HFFc6 (cell line): ENCODE measurements at places on chromosomes 2 and 18.

- no peak for DNase-seq
Observed at GRCh38 chr18:42480441-42480840, 525.4 kb downstream of the PIK3C3 start.

DNA sequence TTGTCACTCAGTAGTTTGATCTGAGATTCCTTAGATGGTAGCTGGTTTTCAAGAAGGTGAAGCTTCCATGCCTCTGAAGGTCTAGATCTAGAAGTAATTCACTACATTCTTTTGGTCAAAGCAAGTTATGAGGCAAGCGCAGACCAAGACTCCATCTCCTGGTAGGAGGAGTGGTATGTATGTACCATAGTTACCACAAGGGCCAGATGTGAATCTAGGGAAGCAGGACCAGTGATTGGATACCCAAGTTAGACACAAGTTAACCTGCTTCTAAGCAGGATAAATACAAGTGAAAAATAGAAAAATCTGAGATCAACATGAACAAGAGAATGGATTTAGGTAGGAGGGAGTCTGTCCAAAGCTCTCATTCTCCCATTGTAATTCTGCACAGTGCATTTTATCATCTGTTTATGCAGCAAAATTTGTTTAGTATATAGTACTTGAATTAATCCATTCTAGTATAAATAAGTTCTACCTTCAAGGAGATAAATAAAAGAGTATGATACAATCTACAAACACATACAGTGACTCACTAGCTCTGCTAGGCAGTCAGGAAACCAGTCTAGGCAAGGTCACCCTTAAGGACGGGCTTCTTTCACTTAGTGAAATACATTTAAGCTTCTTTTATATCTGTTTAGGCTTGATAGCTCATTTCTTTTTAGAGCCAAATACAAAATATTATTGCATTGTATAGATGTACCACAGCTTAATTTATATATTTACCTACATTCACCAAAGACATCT is 14.2 kb upstream of the DOCK10 start:
- DNase-seq, result peak; percentile 43

- no peak for DNase-seq
Observed at GRCh38 chr2:60079562-60079961, 473.9 kb downstream of the BCL11A start.

DNA sequence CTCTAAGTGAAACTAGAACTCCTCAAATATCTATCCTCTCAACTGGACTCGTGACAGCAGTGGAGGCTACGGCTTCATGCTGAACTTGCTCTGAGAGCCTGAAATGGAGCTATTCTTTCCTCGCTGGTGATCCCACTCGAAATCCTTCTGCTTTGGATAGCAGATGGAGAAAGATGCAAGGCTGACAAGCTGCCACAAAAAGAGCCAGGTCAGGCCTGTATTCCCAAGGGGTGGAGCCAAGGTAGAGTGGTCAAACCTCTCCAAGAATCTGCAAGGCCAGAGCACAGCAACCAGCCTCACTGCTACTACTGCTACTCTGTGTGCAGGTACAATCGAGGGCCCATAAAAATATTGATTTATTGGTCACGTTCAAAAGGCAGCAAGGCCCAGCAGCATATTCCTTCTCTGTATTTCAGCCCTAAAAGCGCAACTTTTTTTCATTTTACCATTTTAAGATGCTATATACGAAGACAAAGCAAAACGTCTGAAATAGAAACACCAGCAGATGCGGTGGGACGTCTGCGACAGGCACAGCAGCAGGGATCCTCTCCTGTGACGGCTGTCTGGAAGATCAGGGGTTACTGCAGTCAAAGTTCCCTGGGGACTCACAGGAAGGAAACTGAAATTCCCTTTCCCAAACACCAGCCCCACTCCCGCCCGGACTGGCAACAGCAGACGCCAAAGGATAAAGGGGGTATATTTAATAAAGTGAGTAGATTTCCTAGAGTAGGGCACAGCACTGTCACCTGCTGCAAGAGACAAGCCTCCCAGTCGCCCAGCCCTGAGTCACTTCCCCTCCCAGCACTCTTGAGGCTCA is 2.4 kb downstream of the SPRED2 start:
- DNase-seq, result no peak

DNA sequence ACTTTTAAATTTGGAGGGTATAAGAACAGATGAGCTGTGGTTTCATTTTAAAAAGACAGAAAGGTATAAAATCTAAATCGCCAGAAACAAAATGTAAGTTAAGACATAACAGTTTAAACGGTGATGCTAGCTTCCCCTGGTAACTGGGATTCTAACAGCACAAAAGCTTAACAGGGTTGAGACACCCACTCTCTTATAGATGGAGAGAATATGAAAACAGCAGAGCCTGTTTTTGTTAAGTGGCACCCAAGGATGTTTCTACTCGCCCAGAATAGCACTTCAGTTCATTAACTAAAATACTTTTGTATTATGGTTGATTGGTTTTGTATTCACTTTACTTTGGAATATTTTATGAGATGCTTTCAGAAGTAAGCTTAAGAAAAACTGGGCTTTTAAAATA is 151.9 kb upstream of the RND3 start:
- no peak for DNase-seq

DNA sequence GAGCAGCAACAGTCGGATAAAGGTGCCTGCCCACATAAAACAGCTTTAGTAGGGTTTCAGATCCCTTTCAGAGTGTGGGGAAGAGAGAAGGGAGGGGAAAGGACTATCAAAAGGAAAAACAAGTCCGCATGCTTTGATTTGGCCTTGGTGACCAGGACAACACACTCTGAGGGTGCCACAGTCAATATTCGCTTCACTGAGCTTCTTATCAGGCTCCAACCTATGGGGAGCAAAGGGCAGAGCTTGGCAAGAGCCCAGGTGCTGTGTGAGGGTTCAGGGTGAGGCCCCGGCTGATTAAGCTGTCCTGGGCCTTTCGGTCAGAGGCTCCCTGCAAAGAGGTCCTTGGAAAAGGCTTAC is 237.4 kb upstream of the SMAD2 start:
- no peak for DNase-seq

DNA sequence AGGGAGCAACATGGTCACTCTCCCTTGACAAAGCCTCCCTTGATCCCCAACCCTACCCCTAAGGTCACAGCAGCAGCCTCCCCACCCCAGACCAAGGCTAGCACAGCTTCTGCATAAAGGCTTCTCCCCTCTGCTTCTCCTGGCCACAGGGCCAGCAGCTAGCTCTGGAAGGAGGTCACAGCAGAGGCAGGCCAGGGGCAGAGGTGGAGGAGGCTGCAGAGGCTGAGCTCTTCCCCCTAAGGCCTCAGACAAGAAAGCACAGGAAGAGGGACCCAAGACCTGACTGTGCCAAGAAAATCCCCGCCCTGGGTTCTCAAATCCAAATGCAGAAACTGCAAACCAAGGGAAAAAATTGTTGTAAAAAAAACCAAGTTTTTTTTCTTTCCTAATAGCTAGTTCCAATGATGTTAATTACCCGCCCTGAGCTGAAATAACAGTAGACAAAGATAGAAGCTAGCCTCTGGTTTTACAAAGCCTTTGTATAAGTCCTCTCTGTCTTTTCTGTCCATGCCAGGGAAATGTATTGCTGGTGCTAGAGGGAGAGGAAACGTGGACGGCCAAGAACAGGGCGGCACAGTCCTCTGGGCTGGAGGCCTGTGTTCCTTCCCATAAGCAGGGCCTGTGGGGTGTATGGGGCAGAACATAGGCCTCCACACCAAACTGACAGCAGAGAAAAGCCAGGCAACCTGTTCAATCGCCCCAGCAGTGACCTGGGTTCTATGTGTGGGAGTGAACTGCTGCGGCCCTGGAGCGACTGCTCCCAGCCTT is 79.5 kb downstream of the POLR1A start:
- no peak for DNase-seq

DNA sequence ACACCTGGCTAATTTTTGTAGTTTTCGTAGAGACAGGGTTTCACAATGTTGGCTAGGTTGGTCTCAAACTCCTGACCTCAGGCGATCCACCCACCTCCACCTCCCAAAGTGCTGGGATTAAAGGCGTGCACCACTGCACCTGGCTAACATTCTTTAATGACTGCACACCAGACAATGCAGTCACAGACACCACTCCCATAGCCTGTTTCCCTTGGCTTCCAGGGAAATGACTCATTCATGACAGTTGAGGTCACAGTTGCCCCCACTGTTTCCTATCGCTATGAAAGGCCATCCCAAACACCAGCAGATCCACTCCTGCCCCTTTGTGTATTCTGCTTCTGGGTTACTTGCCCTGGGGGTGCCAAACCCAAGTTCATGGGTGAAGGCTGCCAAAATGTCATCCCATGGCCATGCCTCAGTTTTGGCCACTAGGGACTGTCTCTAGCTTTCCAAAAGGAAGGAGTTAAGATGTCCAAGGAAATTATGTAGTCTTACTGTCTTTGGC is 8.7 kb downstream of the CHMP1B start:
- peak; percentile 67 for DNase-seq

DNA sequence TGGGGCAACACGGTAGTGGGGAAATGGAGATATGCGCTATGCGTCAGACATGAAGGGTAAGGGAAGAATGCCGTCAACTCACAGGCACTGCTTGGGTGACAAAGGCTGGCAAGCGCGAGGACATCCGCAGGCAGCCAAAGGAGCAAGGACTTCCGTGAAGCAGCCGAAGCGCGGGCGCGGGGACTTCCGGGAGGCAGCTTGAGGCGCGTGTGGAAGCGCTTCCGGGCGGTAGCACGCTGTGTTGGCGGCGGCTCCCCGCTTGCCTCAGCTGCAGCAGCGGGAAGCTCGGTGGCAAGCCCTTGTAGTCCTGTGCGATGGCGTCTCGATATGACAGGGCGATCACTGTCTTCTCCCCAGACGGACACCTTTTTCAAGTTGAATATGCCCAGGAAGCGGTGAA is at the start of gene PSMA8:
Gene PSMA8 (plus strand): TSS at position 218 of the 400 bp plus-strand sequence. CDS start 97 bp downstream, at position 315.
- no peak for DNase-seq

- DNase-seq, result no peak
Observed at GRCh38 chr2:70094171-70094977, 7.1 kb downstream of the PCBP1 start.

GRCh38 chr2:48586433-48586832 is 31.2 kb upstream of the GTF2A1L start:
- no peak for DNase-seq

DNA sequence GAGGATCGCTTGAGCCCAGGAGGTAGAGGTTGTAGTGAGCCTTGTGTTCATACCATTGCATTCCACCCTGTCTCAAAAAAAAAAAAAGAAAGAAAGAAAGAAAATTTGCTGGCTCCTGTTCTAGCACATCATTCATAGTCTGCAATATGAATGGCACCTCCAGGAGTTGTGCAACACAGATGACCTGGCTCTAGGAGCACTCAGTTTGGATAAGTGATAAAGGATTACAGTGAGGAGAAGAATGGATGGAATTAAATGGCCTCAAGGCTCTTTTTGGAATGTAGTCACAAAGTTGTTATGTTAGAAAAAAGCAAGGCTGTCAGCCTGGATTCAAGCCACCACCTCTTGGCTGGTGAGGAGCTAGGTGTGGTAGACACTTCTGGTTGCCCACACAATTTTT is 21.5 kb upstream of the SPRED2 start:
- peak; percentile 59 for DNase-seq

- no peak for DNase-seq
Observed at GRCh38 chr2:39849982-39850526, 71.0 kb upstream of the THUMPD2 start.

GRCh38 chr2:101295895-101296294 is 12.6 kb downstream of the RNF149 start:
- DNase-seq, result peak; percentile 76

GRCh38 chr2:207141386-207141785 is 24.4 kb downstream of the KLF7 start:
- DNase-seq, result no peak

GRCh38 chr2:66836851-66837250 is 401.9 kb downstream of the MEIS1 start:
- DNase-seq, result no peak

- no peak for DNase-seq
Observed at GRCh38 chr18:9437021-9437437, 38.3 kb upstream of the RALBP1 start.

GRCh38 chr18:60543646-60544045 is 171.1 kb upstream of the MC4R start:
- no peak for DNase-seq

DNA sequence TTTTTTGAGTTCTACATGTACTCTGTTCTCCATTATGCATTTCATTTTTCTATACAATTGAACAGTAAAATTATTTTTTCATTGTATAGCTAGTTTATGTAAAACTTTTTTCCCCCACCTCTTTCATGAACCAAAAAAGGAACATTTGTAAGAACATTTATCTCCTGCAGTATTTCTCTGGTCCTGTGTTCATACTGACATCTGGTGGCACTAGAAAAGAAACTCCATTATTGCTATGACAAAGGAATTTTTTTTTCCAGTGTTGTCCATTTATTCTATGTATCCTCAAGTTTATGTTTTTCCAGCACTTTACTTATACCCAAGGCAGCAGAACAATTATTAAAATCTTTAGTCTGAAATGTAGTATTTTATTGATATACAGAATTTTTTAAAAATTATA is 27.4 kb upstream of the CHAC2 start:
- DNase-seq, result peak; percentile 40

- DNase-seq, result no peak
Observed at GRCh38 chr2:26764906-26765305, 822 bp downstream of the SLC35F6 start.

DNA sequence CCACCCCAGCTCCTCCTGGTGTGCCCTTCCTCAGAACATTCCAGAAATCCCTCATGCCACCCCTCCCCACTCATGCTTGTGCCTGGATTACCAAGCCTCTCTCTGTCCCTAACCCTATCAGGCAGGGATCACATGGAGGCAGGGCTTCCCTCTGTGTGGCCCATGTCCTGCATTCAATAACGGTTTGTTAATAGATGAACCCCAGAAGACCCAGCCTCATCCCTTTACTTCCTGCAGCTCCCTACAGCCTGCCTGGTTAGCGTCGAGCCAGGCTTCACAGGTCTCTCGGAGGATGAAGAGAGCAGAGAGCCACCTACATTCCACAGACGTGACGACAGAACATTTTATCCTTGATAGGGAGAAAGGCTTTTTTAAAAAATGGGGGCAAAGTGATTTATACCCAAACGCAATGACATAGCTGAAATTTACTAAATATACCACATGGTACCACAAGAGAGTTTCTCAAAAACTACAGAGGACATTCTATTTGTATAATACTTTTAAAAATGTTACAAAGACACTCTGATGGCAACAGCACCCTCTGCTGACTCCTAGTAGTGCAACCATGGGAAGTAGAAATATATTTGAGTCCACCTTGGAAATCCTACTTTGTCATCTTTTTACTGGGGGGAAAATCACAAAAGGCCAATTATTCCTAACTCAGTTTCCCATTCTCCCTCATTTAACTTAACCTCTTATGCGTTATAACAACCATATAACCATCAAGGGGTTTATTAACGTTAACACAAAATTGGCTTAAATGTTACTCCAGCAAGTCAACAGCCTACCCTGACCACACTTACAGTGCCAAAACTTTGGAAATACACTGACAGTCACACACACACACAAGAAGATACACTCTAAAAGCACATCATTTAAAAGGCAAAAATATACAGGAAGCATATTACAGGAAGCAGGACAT is 30.7 kb downstream of the FBXO15 start:
- DNase-seq, result peak; percentile 47

- no peak for DNase-seq
Observed at GRCh38 chr2:143482316-143482715, 353.1 kb downstream of the ARHGAP15 start.
